ENCODE measurements at places on chromosomes 6 and 20.

GRCh38 chr6:117776441-117776840, 101.2 kb downstream of the NUS1 start:
- peak; percentile 7 for DNase-seq

- peak; percentile 53 for DNase-seq
Observed at GRCh38 chr6:87483929-87484328, 11.2 kb downstream of the SLC35A1 start.

DNA sequence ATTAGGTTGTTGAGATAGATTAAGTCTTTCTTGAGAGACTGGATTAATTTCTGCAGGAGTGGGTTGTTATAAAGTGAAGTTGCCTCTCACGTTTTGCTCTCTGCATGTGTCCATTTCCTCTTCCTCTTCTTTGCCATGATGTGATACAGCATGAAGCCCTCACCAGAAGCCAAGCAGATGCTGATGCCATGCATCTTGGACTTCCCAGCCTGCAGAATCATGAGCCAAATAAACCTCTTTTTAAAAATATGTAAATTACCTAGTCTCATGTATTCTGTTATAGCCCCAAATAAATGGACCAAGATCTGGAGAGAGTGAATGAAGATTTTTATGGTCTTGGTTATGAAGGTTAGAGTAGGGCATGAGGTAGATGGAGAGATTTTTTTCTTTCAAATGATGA, 111.6 kb upstream of the MAN1A1 start:
- no peak for DNase-seq

DNA sequence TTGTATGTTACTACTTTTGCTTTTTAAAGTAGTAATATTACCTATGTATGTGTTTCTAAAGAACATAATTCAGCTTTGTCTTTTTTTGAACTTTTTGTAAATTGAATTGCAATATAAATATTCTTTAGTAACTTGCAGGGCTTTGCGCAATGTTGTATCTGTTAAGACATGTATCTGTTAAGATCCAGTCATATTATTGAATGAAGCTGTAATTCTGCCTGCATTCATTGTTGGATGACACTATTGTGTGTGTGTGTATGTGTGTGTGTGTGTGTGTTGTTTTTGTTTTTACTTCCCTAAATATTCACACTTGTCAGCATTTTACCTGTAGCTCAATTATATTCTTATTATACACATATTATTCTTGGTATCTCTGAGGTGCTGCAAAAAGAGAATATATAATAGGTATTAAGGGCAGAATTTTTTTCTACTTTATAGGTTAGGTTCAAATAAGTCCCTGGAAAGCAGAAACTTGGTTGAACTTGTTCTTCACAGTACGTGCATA, 164.0 kb downstream of the MEI4 start:
- DNase-seq: no peak

DNA sequence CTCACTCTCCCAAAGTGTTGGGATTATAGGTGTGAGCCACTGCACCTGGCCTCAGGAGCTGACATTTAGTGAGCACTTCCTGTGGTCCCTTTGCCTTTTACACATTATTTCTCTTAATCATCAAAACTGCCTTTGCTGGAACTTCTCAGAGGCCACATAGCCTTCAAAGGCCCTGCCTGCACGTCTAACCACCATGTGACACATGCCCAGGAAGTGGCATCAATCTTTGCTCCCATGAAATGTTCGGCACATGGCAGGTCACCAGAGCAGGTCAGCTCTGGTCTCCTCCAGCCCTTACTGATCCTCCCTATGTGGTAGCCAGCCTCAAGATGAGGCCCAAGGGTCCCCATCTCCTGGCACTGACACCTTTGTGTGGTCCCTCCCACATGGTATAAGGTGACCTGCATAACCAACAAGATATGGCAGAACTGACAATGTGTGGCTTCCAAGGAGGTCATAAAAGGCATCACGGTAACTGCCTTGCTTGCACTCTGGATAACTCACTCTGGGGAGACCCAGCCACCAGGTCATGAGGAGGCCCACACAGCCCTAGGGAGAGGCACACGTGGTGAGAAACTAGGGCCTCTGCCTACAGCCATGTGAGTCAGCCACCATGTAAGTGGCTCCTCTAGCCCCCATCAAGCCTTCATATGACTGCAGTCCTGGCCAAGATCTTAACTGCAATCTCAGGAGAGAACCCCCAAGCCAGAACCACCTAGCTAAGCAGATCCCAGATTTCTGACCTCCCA, 28.8 kb upstream of the HMGA1 start:
- DNase-seq: no peak

GRCh38 chr6:42923666-42924065, 5.6 kb upstream of the CNPY3 start:
- DNase-seq: peak; percentile 44

DNA sequence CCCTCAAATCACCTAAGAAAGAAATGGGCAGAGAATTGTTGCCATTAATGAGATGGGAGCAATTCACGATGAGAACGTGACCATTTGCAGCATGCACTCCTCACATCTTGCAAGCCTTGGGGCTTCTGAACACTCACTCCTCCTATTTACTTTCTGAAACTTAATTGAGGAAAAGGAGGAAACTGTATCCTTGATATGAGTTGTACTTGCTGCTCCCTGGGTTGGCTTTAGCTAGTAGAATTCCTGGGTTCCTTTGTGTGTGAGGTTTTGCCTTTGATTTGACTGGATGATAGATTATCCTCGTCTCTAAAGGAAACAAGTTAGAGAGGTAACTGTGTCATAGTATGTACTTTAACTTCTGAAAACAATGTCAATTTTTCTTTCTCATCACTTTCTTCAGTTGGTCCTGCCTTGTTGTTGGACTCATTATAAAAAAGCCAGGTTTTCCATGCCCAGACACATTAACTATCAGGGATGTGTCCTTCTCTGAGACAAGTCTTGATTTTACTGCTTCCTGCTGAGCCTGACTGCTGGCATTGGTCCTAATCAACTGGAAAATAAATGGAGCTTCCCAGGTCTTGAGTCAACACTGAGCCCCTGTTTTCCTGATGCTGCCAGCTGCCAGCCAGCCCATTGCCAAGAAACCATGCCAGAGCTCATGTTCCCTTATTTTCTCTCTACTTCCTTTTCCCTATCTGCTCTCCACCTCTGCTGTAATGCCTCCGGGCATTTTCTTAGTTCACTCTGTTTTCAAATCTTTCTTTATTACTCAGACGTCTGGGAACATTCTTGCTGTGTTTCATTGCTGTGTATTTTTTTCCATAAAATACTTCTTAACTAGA, 6.0 kb upstream of the MRAP2 start:
- DNase-seq: peak; percentile 65

GRCh38 chr20:45857882-45858216, 435 bp downstream of the ZSWIM3 start:
- DNase-seq: no peak

- DNase-seq: no peak
Observed at GRCh38 chr6:77987035-77987384, 334.2 kb downstream of the MEI4 start.

GRCh38 chr20:11912013-11912658, 5.6 kb upstream of the BTBD3 start:
- DNase-seq: no peak

GRCh38 chr20:23231561-23232218, 118.9 kb upstream of the NXT1 start:
- DNase-seq: peak; percentile 70

- peak; percentile 71 for DNase-seq
Observed at GRCh38 chr6:142929751-142930358, 15.1 kb downstream of the HIVEP2 start.

- DNase-seq: peak; percentile 91
Observed at GRCh38 chr6:111763381-111763780, 109.9 kb downstream of the FYN start.

DNA sequence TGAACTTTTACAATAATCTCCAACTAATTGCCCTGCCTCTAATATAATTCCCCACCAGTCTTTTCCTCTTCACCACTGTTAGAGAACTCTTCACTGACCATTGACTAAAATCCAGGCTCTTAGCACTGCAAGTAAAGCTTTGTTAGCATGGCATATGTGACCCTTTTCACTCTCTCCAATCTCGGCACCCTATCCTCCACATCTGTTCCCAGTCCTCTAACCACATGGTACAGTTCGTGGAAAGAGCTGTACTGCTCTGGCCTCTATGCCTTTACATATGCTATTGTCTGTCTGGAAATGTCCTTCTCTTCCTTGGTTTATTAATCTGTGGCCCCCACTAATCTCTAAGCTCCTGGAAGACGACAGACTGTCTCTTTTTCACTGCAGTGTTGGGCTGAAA, 63.0 kb upstream of the EIF2S2 start:
- no peak for DNase-seq

- no peak for DNase-seq
Observed at GRCh38 chr20:63345328-63346100, 15.6 kb downstream of the CHRNA4 start.

- no peak for DNase-seq
Observed at GRCh38 chr20:37379967-37380828, 34.3 kb downstream of the SRC start.

DNA sequence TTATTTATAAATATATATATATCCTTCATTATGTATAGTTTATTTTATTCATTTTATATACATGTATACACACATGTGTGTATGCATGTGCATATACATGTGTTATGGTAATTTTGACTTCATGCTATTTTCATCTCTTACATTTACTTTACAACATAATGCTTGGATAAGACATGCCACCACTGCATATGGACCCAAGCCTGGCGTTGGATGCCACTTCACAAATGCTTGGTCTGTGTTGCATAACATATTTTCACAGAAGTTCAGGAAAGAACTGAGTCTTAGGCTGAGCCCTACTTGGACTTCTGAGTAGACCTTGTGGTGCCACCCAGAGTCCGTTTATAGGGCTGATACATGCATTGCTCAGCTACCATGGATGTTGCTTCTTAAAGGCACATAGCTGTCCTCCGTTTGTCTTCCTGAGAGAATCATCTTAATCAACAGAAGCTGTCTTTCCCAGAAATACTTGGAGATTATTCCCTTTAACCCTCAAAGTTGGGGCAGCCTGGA, 337.8 kb downstream of the BTBD3 start:
- no peak for DNase-seq

DNA sequence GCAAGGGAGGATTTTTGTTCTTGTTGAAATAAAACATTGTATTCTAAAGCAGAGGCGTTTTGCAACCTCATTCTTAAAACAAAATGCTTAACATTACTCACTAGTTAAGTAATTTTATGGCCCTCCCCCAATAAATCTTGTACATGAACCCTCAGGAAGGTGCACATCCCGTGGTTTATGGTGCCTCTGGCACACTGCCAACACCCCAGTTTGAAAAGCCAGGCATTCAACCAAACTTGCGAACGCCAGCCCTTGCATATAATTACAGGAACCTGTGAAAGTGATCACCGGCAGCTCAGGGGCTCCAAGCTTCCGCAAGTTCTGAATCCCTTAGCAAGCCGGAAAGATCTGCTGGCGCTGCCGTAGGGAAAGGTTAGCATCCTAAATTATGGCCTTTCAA, 1109.0 kb upstream of the FLRT3 start:
- no peak for DNase-seq

DNA sequence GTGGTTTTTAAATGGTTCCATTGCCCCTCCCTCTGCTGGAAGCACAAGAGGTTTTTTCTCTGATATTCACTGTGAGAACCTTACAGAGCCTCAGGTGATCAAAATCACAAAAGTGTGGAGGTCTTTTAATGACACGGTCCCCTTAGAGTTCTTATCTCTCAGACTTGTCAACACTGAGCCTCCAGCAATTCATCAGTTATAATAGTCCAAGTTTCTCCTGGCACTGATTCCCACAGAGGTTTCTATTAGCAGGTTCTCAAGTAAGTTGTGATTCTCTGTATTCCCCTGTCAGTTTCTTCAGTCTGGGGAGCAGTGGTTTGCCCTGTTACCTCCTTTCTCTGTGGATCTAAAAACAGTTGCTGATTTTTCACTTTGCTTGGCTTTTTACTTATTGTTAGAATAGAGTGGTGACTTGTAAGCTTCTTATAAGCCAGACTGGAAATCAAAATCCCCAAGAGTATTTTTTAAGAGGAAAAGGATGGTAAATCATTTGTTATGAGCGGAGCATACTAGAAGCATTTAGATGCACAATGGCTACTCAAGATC, 157.4 kb upstream of the BMP5 start:
- no peak for DNase-seq

DNA sequence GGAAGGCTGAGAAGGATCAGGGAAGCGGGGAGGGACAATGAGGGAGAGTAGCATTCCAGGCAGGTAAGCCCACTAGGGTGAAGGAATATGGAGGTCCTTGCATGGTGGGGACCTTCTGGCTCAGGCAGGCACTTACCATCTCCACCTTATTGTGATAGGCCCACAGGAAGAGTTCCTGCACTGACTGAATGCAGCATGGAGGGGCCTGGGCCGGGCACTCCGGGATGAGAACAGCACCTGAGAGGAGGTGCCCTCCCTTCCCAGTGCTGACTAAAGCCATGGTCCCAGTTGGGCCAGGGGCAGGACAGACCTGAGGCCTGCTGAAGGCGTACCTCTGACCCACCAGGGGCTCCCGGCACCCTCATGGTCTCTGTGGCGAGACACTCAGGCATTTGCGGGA, 392.7 kb downstream of the CDC5L start:
- no peak for DNase-seq

GRCh38 chr20:58054780-58055373, 173.6 kb downstream of the ANKRD60 start:
- DNase-seq: no peak

DNA sequence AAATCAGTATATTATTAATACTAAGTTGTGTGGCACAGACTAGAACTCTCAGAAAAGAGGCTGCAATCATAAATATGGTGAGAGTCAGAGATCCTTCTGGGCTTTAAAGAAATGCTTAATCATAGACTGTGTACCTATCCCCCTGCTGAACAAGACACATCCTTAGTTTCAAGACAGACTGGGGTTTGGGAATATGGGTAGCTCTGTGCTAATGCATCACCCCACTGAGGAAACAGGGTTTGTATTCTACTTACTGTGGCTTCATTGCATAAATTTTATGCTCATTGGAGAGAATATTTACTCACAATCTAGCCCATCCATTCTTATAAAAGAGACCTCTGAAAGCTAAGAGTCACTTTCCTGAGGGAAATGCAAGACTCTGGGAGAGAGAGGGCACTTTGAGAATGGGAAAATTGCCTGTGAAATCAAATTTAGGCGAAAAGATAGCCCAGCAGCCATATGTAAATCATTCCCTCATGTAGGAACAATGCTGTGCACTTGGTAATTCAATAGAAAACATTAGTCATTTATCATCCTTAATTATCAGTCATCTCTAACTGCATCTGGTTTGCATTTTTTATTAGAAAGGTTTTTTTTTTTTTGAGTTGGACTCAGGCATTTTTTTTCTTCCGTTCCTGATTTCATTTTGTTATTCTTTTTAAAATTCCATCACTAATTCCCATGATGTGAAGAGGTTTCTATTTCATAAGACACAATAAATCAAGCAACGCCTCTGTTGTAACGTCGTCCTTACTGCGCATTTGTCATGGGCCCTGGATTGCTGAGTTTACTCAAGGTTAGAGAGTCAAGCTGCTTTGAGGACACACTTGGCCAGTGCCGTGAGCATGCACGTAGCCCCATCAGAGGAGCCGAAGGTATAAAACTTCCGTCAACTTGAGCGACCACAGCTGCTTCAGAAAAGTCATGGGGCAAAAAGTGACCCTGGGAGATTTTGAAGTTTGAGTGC, 91.8 kb downstream of the TRMT11 start:
- DNase-seq: no peak

Measured in fibroblast of skin of back (primary cell).